ENCODE measurements at places on chromosomes 6 and 20. TPM values are rescaled to one million over a fixed set of nuclear protein-coding genes. Genes with fewer than 3 reads are reported as not detected.
A peak's percentile ranks its signal among the peaks of the same experiment; 100 is the strongest.

Gene CDC25B
- 136 TPM for total RNA-seq

Gene CST4
- total RNA-seq, result not detected

Gene C4B
- total RNA-seq, result 166 TPM

Gene PPP1R14C
- total RNA-seq, result 10.0 TPM

Gene PRKN
- total RNA-seq, result 2.7 TPM

Gene WFDC12
- 1.8 TPM for total RNA-seq

Gene MYLK2
- total RNA-seq, result not detected

Gene COL9A1
- total RNA-seq, result not detected

Gene LHFPL5
- total RNA-seq, result not detected

Gene CST2
- not detected for total RNA-seq

Gene BHLHE23
- total RNA-seq, result not detected

Gene ABHD16B
- total RNA-seq, result not detected

DNA sequence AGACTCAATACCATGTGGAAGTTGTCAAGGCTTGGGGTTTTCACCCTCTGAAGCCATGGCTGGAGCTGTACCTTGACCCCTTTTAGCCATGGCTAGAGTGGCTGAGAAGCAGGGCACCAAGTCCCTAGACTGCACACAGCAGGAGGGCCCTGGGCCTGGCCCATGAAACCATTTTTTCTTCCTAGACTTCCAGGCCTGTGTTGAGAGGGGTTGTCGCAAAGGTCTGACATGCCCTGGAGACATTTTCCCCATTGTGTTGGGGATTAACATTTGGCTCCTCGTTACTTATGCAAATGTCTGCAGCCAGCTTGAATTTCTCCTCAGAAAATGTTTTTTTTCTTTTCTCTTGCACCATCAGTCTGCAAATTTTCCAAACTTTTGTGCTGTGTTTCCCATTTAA lies 196.4 kb downstream of the SLC16A10 start:
- DNase-seq, result no peak
- peaks cover 15% of the 10 kb centered on the region for H3K36me3 ChIP-seq
- no peaks in the 10 kb centered on the region for H3K4me1 ChIP-seq
- no peak overlapping the region for H3K27ac ChIP-seq
- no peak overlapping the region for H3K4me3 ChIP-seq
- no peaks in the 10 kb centered on the region for H3K27me3 ChIP-seq

DNA sequence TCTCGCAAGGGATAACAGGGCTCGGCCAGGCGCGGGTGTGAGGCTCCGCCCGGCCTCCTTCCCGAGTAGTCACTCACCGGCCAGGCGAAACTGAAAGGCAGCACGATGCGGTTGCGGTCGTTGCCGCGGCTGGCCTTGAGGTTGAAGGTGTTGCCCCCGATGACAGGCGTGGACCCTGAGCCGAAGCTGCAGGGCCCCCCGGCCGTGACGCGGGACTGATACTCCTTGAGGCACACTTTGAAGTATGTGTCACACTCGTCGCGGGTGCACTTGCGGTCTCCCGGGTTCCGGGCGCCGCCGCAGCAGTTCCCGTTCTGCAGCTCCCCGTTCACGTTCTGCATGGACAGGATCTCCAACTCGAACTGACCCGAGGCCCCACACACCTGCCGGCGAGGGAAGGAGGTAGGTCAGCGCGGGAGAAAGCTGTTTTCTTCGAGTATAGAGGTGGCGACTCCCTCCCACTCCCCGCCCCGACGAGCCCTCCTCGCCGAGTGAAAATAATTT lies 1.1 kb downstream of the JAG1 start:
- peak; percentile 84 for DNase-seq
- no peaks in the 10 kb centered on the region for H3K27me3 ChIP-seq
- peak overlapping the region; percentile 97 for H3K27ac ChIP-seq
- H3K4me1 ChIP-seq, result peaks cover 24% of the 10 kb centered on the region

DNA sequence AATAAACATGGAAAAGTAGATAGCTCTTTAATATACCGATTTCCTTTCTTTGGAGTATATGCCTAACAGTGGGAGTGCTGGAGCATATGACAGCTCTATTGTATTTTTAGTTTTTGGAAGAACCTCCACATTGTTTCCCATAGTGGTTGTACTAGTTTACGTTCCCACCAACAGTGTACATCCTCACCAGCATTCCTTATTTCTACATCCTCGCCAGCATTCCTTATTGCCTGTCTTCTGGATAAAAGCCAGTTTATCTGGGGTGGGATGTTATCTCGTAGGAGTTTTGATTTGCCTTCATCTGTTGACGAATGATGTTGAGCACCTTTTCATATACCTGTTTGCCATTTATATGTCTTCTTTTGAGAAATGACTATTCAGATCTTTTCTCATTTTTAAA lies 2.6 kb downstream of the MICA start:
- DNase-seq, result no peak
- H3K27ac ChIP-seq, result no peak overlapping the region
- no peak overlapping the region for H3K4me3 ChIP-seq

DNA sequence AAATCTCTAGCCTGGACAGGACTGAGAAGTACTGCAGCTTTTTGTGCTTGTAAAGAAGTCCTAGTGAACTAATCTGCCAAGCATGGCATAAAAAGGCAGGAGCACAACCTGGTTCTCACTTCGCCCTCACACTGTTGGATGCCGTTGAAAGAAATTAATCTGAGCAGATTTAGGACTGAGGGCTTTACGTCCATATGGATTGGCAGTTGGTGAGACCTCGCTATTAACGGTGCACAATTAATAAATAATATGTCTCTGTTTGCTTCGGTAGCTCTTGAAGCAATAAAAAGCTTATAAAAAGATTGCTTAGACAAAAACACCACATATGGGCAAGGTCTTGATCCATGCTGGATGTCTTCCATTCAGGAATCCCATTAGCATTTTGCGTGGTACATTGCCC lies 185.6 kb upstream of the EPHA7 start:
- H3K36me3 ChIP-seq, result no peaks in the 10 kb centered on the region
- H3K27ac ChIP-seq, result no peak overlapping the region
- no peak overlapping the region for H3K4me3 ChIP-seq
- H3K27me3 ChIP-seq, result no peaks in the 10 kb centered on the region

GRCh38 chr20:62742979-62743776 lies 34.5 kb downstream of the NTSR1 start:
- H3K4me1 ChIP-seq, result peaks cover 4% of the 10 kb centered on the region
- DNase-seq, result peak; percentile 48
- no peak overlapping the region for H3K4me3 ChIP-seq
- H3K36me3 ChIP-seq, result no peaks in the 10 kb centered on the region
- no peak overlapping the region for H3K27ac ChIP-seq

GRCh38 chr20:37777012-37777950 lies 83.5 kb downstream of the CTNNBL1 start:
- no peaks in the 10 kb centered on the region for H3K4me1 ChIP-seq
- no peak overlapping the region for H3K4me3 ChIP-seq
- H3K27me3 ChIP-seq, result no peaks in the 10 kb centered on the region
- peaks cover 13% of the 10 kb centered on the region for H3K36me3 ChIP-seq

- H3K27ac ChIP-seq, result no peak overlapping the region
- H3K27me3 ChIP-seq, result no peaks in the 10 kb centered on the region
- no peaks in the 10 kb centered on the region for H3K4me1 ChIP-seq
- no peak for DNase-seq
- H3K4me3 ChIP-seq, result no peak overlapping the region
- H3K36me3 ChIP-seq, result no peaks in the 10 kb centered on the region
Observed at GRCh38 chr6:73363537-73363875, 1.0 kb downstream of the KHDC3L start.

DNA sequence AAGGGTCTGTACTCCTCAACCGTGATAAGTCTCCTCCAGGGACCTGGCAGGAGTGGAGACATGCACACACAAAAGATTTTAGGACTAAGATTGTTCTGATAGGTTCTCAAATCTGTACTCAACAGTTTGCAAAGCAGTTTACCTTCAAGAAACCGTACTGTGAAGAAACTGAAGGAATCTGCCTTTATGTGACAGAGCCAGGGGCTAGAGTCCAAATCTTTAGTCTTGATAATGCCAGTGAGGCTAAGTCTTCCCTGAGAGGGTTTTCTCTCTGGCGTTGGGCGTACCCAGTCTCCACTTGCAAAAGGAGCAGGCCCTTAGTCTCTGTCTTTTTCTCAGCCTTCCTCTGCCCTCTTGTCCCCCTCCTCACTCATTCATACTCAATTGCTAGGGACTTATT lies 47.5 kb downstream of the RALY start:
- no peaks in the 10 kb centered on the region for H3K27me3 ChIP-seq
- no peak overlapping the region for H3K27ac ChIP-seq
- no peak for DNase-seq
- H3K4me3 ChIP-seq, result no peak overlapping the region
- no peaks in the 10 kb centered on the region for H3K36me3 ChIP-seq

- no peak overlapping the region for H3K4me3 ChIP-seq
- H3K27ac ChIP-seq, result no peak overlapping the region
- no peaks in the 10 kb centered on the region for H3K36me3 ChIP-seq
- H3K27me3 ChIP-seq, result no peaks in the 10 kb centered on the region
Observed at GRCh38 chr6:126721581-126722160, 381.8 kb downstream of the CENPW start.

GRCh38 chr6:136411025-136411325 lies 121.3 kb upstream of the BCLAF1 start:
- no peaks in the 10 kb centered on the region for H3K36me3 ChIP-seq
- no peak overlapping the region for H3K4me3 ChIP-seq
- DNase-seq, result no peak
- H3K27me3 ChIP-seq, result no peaks in the 10 kb centered on the region
- H3K4me1 ChIP-seq, result no peaks in the 10 kb centered on the region

DNA sequence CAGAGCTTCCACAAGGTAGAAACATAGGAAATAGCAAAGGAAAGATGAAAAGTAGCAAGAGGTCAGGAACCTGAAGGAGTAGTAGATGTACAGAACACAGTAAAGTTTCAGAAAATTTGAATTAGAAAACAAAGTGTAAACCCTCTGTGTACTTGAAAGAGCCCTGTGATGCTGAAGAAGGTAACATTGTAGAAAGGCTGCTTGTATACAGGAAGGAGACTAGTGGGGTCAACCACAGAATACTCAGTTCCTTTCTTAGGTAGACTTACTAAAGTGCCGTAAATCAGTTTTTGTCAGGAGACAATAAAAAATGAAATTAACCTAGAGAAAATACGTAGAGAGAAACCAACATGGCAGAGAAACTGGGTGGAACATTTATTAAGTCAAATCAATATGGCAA lies 149.7 kb downstream of the AIG1 start:
- DNase-seq, result no peak
- no peak overlapping the region for H3K4me3 ChIP-seq
- H3K27ac ChIP-seq, result no peak overlapping the region
- no peaks in the 10 kb centered on the region for H3K27me3 ChIP-seq
- H3K36me3 ChIP-seq, result no peaks in the 10 kb centered on the region
- H3K4me1 ChIP-seq, result no peaks in the 10 kb centered on the region

DNA sequence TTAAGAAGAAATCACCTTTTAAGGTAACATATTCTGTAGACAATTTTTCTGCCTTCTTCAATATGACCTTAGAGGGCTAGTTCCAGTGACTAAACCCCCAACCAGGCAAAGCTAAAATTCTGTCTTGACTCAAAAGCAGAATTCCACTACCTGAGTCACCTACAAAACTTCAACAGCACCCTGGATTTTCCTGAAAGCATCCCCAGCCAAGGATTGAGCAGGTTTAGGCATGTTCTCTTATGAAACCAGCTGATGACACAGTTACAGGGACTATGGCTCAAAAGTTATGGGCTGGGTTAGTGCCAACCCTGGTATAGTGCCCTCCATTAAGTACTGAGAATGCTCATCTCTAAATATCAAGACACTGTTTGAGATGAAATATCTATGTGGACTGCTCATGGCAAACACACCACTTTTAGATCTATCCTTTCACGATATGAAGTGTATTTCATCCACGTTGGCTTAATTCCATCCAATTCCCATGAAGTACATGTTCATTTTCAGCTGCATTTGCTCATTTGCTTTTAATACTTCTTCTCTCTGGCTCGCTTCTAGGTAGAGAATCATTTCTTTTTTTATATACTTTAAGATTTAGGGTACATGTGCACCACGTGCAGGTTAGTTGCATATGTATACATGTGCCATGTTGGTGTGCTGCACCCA lies 53.6 kb upstream of the TNFAIP3 start:
- H3K36me3 ChIP-seq, result no peaks in the 10 kb centered on the region
- peaks cover 9% of the 10 kb centered on the region for H3K4me1 ChIP-seq
- no peak for DNase-seq
- no peak overlapping the region for H3K27ac ChIP-seq
- no peaks in the 10 kb centered on the region for H3K27me3 ChIP-seq

DNA sequence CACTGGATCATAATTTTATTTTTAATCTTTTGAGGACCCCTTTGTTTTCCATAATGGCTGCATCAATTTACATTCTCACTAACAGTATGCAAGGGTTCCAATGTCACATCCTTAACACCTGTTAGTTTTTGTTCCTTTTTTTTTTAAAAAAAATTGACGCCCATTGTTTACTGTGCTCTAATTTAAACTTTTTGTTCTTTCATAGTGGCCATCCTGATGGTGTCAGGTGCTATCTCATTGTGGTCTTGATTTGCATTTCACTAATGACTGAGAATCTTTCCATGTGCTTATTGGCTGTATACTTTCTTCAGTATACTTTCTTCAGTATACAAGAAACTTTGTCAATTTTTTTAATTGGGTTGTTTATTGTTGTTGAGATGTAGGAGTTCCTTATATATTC lies 347.0 kb downstream of the RNGTT start:
- H3K36me3 ChIP-seq, result no peaks in the 10 kb centered on the region
- no peaks in the 10 kb centered on the region for H3K27me3 ChIP-seq
- DNase-seq, result no peak
- no peak overlapping the region for H3K27ac ChIP-seq
- H3K4me1 ChIP-seq, result no peaks in the 10 kb centered on the region
- H3K4me3 ChIP-seq, result no peak overlapping the region

DNA sequence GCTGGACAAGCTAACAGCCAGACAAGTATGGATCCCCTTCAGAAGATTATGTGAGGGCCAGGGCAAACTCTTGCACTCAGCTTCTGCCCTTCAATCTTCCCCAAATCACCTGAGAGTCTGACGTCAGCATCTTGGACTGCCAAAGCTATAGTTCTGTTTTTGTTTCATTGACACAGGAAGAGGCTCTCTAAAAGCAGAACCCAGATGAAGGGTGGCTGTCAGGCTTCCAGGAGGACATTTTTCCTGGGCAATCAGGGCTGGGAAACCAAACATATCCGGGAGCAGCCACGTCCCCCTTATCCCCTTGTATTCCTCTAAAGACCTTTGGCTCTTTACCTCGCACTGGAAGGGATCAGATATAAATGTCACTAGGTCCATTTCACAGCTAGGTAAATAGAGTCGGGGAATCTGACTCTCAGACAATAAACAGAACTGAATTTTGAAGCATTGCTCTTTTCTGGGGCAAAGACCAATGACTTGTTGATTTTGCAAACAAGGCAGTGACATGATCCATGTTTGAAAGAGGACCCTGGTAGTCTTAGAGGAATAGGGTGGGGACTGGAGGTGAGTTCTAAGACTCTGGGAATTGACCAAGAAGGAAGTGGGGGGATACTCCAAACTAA lies 13.3 kb downstream of the MAFB start:
- peaks cover 9% of the 10 kb centered on the region for H3K4me1 ChIP-seq
- H3K4me3 ChIP-seq, result no peak overlapping the region
- no peaks in the 10 kb centered on the region for H3K27me3 ChIP-seq
- no peak for DNase-seq

- H3K27me3 ChIP-seq, result no peaks in the 10 kb centered on the region
- DNase-seq, result no peak
- no peaks in the 10 kb centered on the region for H3K4me1 ChIP-seq
- H3K36me3 ChIP-seq, result no peaks in the 10 kb centered on the region
Observed at GRCh38 chr6:21531393-21531792, 62.2 kb upstream of the SOX4 start.
